ENCODE measurements at places on chromosomes 11 and 22.

GRCh38 chr11:57402188-57403002 lies 11.9 kb upstream of the PRG2 start:
- DNase-seq = no peak

- peak; percentile 24 for DNase-seq
These were observed 13.7 kb upstream of the TSG101 start for GRCh38 chr11:18540207-18541009.

GRCh38 chr22:37229805-37230672 lies 14.0 kb downstream of the RAC2 start:
- DNase-seq = no peak

DNA sequence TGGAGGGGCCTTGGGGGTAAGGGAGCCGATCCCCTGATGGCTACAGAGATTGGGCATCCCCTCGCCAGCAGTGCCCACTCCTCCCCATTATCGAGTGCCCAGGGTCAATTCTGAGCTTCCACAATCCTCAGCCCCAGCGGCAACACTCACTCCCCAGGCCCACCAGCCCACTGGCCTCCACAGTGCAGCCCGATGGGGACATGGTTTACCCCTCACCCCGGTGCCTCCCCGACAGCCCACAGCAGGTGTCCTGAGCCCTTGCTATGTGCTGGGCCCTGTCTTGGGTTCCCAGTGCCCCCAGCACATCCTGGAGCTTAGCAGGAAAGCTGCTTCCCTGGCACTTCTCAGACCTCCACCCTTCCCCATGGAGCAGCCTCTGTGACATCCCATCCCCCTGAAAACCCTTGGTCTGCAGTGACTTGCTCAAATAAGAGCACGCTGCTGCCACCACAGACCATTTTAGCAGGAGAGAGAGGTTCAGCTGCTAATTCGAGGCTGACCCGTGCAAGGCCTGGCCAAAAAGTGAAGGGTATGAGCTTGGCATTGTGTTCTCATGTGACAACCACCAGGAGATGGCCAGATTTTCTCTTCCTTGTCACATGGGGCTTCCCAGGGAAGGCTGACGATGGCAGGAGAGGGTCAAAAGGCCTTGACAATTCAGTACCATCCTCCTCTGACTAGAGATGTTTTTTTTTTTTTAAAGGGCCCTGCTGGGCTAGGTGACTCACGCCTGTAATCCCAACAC lies 23.6 kb downstream of the KCNJ4 start:
- no peak for DNase-seq

DNA sequence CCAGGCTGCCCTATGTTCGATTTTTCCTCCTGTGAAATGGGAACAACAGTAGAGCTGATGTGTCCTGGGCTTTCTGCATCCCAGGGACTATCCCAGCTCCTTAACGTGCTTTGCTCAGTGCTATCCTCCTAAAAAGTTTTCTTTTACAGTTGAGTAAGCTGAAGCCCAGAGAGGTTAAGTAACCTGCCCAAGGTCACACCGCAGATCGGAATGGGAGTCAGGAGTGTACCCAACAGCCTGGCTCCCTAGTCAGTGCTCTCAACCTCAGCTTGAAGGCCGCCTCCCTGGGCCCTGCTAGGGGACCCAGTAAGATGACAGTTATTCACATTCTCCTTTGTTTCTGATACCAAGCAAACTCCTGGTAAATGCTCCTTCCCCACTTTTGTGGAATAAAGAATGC lies 45.9 kb downstream of the PARVB start:
- no peak for DNase-seq

GRCh38 chr11:130816546-130817329 lies 99.5 kb downstream of the SNX19 start:
- DNase-seq = peak; percentile 90

DNA sequence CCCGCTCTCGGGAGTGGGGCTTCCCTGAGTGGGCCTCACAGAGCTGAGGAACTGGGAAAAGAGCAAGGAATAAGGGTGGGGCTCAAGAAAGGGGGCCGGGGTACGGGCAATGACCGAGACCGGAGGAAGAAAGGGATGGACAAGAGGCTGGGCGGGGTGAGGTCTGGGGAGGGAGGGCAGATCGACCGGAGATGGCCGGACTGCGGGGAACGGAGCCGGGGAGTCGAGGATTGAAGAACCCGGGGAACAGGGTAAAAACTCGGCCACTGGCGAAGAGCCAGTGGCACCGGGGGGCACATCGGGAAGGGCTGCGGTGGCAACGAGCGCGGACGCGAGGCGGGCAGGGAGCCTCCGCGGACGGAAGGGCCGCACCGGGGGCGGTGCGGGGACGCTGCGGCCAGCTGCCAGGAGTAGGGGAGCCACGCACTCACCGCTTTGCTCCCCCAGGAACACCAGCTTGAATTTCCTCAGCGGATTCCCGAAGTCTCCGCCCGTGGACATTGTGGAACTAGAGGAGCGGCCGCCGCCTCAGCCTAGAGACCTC lies 667 bp downstream of the RAB6A start:
- DNase-seq = peak; percentile 84

- peak; percentile 44 for DNase-seq
These were observed 25.5 kb downstream of the DDI1 start for GRCh38 chr11:104061853-104062521.

GRCh38 chr11:8832571-8833260 lies 78.3 kb upstream of the AKIP1 start:
- DNase-seq = peak; percentile 85

GRCh38 chr11:96424693-96425092 lies 34.9 kb downstream of the JRKL start:
- no peak for DNase-seq

DNA sequence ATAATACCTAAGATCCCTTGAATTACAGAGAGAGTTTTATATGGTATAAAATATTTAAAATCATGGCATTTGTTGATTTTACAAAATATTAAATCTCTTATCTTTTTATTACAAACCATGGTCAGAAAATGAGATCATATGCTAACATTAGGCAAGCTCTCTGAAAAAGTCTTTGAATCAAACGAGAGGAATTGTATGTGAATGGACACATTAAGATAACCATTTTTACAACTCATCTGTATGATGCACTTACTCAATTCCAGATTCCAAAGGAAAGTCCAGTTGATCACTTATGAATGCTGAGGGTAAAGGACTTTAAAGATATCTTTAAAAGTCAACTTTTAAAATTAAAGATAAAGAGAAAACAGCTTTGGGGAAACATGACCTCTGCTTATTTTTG lies 83.5 kb upstream of the LUZP2 start:
- peak; percentile 92 for DNase-seq

DNA sequence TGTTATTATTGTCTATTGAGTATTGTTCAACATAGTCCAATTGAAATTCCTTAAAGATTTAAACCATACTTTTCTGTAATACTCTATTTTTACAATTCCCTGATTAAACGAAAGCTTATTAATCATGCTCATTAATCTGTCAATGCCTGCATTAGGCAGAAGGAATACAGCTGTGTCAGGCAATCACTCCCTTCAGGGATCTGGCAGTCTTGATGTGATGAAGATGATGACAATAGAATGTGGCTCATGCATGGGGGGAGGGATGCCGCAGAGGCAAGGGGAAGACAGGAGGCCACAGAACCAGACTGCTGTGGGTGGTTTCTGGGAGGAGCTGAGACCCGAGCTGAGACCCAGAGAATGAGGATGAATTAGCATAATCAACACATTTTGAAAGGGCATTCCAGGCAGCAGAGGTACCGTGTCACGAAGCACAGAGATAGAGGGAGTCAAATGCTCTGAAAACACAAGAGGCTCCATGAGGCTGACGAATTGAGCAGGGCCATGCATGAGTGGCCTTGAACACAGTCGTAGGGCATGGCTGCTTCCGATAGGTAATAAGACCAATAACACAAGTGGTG lies 1075.5 kb downstream of the OPCML start:
- no peak for DNase-seq

All from umbilical cord (tissue), 2 donors.